Upper lobe of right lung (tissue), 1 donor: ENCODE measurements at places on chromosomes 16 and 17.

DNA sequence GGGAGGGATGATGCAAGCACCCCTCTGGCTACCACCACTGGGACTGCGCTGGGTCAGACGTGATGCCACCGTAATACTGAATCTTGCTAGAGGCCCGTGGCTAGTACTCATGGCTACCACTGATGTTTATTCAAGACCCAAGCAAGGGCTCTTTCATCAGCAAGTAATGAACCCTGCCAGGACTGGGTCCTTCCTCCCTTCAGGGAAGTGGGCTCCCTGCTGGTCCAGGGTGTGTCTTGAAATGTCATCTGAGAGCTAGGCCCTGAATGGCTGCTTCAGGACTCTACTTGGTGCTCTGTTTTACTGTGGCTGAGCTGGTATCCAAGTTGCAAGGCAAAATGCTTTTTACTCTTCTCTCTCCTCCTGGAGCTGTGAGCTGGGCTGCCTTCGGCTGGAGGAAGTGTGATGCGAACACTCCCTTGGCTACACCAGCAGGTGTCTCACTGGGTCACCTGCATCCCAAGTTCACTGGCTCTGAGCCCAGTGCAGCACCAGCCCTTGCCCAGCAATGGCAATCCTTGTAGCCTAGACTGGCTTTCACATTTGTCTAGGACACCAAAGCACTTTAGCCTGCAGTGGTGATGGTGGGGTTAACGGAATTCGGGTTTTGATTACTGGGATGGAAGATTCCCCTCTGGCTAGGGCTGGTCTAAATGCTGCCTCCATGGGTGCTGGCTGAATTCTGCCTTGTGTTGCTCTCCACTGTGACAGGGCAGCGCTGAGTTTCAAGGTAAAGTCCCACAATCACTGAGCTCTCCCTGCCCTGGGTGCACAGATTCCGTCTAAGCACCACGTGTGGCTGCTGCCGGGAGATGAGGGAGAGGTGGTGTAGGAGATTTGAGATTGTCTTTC lies 98.6 kb downstream of the USP22 start:
- H3K27me3 ChIP-seq: no peaks in the 10 kb centered on the region
- DNase-seq: no peak
- H3K4me3 ChIP-seq: no peak overlapping the region
- H3K27ac ChIP-seq: no peak overlapping the region
- no peaks in the 10 kb centered on the region for H3K4me1 ChIP-seq

DNA sequence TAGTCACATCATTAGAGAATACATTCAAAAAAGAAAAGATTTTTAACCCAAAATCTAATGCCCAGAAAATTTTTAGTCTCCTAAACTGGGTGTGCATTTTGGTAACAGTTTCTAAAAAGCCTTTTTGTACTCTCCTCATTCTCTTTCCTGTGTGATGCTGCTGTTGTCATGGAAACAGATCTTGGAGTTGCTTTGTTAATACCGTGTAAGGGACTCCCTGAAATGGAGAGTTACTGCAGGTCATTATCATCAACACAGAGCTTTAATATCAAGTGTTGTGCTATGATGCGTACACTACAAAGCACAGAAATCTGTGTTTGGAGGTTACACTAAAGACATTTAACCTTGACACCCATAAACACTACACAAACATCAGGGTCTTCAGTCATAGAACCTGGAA lies 216.3 kb downstream of the PRKCA start:
- H3K27me3 ChIP-seq: no peaks in the 10 kb centered on the region
- no peak overlapping the region for H3K4me3 ChIP-seq
- H3K36me3 ChIP-seq: no peaks in the 10 kb centered on the region
- H3K4me1 ChIP-seq: no peaks in the 10 kb centered on the region
- no peak overlapping the region for H3K27ac ChIP-seq
- DNase-seq: no peak

GRCh38 chr16:11181899-11182279 lies 74.1 kb downstream of the SOCS1 start:
- H3K4me1 ChIP-seq: peaks cover 3% of the 10 kb centered on the region
- H3K27ac ChIP-seq: no peak overlapping the region
- no peak for DNase-seq
- peaks cover 19% of the 10 kb centered on the region for H3K36me3 ChIP-seq

DNA sequence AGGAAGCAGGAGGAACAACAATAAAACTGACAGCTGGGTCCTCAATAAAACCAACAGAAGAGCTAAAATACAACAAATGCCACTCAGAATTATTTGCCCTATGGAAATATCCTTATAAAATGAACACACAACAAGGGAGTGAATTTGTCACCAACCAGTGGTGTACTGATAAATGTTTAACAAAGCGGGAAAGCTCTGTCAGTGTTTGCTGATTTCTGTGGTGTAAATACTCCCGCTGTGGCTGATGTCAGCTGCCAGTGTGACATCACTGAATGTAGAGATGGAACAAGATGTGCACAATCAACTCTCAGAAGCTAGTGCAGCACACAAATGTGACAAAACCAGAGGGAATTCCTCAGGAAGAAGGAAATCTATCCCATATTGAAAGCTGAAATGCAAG lies 51.9 kb downstream of the CDYL2 start:
- DNase-seq: no peak
- H3K4me1 ChIP-seq: peaks cover 4% of the 10 kb centered on the region
- H3K36me3 ChIP-seq: no peaks in the 10 kb centered on the region
- H3K4me3 ChIP-seq: no peak overlapping the region
- H3K27me3 ChIP-seq: no peaks in the 10 kb centered on the region
- H3K27ac ChIP-seq: no peak overlapping the region

DNA sequence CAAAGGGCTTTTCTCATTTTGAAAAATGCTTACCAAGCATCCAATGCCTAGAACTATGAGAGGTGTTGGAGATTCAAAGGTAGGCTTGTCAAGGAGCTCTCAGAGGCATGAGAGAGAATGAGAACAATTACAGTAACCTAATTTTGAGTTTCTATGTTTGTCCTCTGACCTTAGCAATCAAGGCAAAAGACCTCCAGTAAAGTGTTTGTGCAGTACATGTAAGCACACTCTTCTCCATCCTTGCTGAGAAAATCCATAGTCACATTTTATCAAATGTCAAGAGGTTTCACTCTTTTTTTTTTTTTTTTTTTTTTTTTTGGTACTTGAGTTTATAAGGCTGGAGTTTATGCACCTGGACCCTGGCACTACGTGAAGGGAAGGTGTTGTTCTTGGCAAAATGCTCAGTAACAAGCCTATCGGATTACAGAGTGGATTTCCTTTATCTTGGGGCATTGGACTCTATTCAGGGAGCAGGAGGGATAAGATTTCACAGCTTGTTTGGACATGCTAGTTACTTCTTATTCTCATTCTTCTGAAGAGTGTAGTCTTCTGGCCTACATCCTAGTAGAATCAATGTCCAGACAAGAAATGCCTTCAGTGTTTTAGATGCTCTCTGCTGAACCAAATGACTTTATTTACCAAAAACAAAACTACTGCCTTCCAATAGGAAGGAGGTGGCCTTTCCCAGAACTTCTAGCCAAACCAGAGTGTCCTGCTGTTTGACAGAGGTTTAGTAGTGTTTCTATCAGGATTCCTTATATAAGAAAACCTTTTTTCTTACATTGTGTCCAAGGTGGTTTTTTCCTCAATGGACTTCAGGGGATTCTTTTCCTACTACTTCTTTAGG lies 21.9 kb downstream of the KCNJ2 start:
- no peaks in the 10 kb centered on the region for H3K27me3 ChIP-seq
- H3K4me3 ChIP-seq: no peak overlapping the region
- no peak for DNase-seq

GRCh38 chr17:680529-680928 lies 34.1 kb downstream of the VPS53 start:
- H3K36me3 ChIP-seq: peaks cover 10% of the 10 kb centered on the region
- DNase-seq: no peak
- H3K27ac ChIP-seq: no peak overlapping the region
- H3K4me1 ChIP-seq: peaks cover 5% of the 10 kb centered on the region

DNA sequence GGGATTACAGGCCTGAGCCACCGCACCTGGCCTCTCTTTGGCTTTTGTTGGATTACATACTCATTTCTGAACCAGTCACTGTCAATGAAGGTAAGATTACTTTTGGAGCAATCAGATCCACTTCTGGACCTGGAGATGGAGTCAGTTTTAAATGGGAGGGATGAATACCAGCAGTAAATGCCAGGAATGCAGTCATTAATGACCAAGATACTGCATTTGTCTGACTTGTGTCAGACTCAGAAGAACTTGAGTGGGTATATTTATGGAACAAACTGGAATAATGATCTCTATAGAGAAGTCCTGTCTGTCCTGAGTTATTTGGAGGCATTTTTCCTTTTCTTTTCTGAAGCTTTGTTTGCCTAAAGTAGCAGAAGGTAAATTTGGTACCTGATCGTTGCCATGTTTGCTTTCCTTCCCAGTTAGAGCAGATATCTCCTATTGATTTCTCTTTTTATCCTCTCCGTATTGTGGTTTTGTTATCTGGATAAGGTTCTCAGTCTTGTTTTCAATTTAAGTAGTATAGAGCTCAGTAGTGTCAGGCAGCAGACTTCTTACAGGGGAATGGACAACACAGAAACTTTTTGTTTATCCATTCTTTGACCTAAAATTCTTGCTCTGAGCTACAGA lies 10.7 kb downstream of the NLK start:
- no peak for DNase-seq
- peaks cover 30% of the 10 kb centered on the region for H3K4me1 ChIP-seq
- no peaks in the 10 kb centered on the region for H3K27me3 ChIP-seq
- H3K36me3 ChIP-seq: no peaks in the 10 kb centered on the region

DNA sequence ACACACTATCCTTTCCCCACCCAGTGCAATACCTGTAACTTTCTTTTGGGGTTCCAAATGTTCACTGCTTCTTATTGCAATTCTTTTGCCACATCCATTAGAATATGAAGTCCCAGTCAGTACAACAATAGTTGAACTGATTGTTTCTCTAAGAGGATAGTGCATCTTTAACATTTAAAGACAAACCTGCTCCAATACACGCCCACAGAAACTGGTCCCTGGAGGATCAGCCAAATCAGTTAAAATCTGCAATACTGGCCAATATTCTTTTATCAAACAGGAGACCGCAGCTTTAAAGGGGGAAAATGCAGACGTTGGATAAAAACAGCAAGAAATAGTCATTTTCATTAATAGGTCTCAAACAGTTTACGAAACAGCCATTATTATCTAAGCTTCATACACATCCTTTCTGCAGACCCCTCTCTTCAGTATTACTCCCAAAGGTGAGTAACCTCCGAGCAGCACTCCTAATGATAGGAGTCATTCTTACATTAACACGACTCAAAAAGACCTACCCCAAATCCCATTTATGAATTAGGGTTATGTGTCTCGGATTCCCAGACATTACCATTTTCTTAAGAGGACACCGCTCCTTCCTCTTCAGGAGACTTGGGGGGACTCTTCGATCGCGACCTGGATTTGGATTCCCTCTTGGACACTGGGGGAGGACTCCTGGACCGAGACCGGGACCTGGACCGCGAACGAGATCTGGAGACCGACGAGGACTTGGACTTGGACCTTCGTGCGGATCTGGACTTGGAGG lies 1.4 kb downstream of the SRSF2 start:
- DNase-seq: no peak
- H3K27me3 ChIP-seq: no peaks in the 10 kb centered on the region
- peak overlapping the region; percentile 98 for H3K27ac ChIP-seq
- peaks cover 54% of the 10 kb centered on the region for H3K36me3 ChIP-seq
- peaks cover 60% of the 10 kb centered on the region for H3K4me1 ChIP-seq
- H3K4me3 ChIP-seq: peak overlapping the region; percentile 95

DNA sequence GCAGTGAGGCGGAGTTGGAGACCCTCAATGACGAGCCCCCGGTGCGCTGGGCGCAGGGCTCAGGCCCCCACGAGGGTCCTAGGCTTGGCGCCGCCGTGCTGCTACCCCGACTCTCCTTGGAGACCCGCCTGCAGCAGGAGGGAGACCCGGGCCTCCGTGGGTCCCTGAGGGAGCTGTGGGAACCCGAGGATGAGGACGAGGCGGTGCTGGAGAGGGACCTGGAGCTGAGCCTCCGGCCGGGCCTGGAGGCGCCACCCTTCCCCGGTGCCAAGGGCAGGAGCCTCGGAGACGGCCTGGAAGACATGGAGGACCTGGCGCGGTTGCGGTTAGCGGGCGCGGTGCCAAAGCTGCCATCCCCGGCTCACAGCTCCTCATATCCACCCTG lies 2.3 kb downstream of the MYO15B start:
- peak overlapping the region; percentile 96 for H3K27ac ChIP-seq
- DNase-seq: peak; percentile 67
- peak overlapping the region; percentile 74 for H3K4me3 ChIP-seq
- no peaks in the 10 kb centered on the region for H3K36me3 ChIP-seq

DNA sequence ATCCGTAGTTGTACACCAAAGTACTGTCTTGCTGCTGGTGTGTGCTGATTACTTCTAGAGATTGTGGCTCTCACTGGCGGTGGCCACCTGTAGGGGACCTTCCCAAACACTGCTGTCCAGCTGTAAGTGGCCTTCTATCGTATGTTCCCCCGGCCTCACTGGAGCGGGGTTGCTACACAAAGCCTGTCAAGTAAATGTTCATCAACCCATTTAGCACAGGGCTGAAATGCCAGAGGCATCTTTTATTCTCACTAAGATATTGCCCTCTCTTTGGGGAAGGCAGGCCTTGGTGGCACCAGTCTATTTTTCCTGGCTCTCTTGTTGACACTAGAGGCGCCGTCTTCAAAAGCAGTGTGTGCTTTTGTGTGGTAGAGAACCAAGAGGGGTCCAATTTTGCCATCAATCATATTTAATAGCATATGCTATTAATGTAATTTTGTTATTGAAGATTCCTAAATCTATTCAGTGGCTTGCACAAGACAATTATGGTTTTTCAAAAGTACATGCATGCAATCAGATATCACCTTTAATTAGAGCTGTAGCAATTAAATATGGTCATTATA lies 514.4 kb upstream of the SALL1 start:
- DNase-seq: no peak
- H3K27me3 ChIP-seq: no peaks in the 10 kb centered on the region
- H3K4me3 ChIP-seq: no peak overlapping the region
- H3K4me1 ChIP-seq: no peaks in the 10 kb centered on the region

- peaks cover 23% of the 10 kb centered on the region for H3K36me3 ChIP-seq
- peak; percentile 97 for DNase-seq
- peak within 1 kb of the TSS; percentile 69 for H3K4me3 ChIP-seq
- H3K27ac ChIP-seq: peak within 1 kb of the TSS; percentile 90
- H3K27me3 ChIP-seq: peaks cover 3% of the 10 kb centered on the region
Observed at GRCh38 chr17:48944515-48945260, at the start of gene SNF8. SNF8 (minus strand) TSS chr17:48944842; CDS start chr17:48944734, 108 bp downstream.

GRCh38 chr17:70173681-70174080 lies 4.3 kb downstream of the KCNJ2 start:
- H3K27me3 ChIP-seq: no peaks in the 10 kb centered on the region
- H3K27ac ChIP-seq: no peak overlapping the region
- peaks cover 9% of the 10 kb centered on the region for H3K4me1 ChIP-seq
- H3K4me3 ChIP-seq: no peak overlapping the region
